ENCODE measurements at places on chromosomes 4 and X.

DNA sequence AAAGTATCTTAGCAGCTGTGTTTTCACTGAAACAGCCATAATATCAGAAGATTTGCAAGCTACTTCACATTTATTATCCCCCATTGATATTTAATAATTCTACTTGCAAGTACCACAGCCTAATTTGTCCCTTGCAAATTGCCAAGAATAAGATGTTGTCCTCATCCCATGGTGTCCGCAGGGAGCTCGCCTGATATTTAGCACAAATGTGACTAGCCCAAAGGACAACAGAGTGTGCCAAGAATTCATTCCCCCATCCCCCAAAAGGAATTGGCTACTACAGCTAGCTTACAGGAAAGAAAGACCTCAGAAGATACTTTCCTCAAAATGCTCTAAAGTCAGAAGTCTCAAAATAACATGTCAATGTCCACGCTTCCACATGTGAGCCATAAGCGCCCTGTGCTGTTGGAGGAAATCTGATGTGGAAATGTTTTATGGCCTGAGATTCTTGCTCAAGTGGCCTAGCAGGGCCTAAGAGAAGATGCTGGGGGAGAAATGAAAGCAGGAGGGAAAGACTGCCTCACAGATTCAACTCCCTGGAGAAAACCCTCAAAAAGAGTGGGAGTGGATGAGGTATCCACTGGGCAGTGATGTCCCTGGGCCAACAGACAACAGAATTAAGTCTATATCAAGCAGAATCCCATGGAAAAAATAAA is 111.4 kb downstream of the SH3KBP1 start:
- DNase-seq = no peak

- no peak for DNase-seq
These were observed 45.4 kb downstream of the MAMLD1 start for GRCh38 chrX:150408561-150408960.

DNA sequence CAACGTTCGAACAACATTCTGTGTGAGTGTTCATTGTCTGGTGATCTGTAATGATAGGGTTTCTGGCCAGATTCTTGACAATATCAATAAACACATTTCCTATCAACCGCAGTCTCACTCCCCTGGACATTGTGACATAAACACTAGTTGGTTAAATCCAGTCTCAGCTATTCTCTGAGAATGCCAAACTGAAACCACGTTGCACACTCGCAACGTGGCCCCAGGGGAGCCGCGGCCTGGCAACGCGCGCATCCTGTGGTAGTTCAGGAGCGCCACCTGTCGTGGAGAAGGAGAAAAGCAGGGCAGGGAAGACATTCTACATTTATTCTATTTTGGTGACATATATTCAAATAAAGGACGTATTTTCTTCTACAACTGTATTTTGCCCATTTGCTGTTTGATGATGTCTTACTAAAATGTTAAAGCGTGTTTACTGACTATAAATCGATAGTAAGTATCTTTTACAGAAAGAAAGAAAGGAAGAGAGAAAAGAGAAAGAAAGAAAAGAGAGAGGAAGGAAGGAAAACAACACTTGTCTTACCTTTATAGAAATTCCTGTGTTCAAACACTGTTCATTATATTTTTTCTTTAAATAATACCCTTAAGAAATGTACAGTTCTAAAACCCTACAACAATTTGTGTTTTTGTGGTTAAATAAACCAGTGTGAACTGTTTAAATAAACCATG is 738.3 kb upstream of the FRG1 start:
- no peak for DNase-seq

- DNase-seq = no peak
These were observed 11.0 kb upstream of the FGF5 start for GRCh38 chr4:80255329-80256095.

GRCh38 chrX:115324194-115324593 is 34.7 kb downstream of the LUZP4 start:
- DNase-seq = no peak

GRCh38 chrX:122622795-122623194 is 561.3 kb upstream of the GRIA3 start:
- no peak for DNase-seq

GRCh38 chrX:31555506-31555905 is 483.7 kb upstream of the FTHL17 start:
- DNase-seq = no peak

DNA sequence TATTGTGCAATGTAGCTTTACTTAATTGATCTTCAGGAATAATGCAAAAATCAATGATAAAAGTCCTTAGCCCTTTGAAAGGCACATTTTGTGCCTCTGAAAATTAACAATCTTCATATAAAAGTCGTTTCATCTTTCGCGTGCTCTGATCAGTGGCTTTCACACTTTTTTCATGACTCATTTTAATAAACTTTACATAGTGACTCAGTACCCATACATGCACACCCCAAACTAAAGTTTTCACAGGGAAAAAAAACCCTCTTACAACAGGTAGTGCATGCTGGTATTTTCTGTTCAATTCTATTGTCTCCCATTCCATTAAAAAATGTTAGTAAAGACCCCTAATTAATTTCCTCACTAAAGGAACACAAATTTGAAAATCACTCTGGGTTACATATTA is 21.5 kb downstream of the RWDD4 start:
- no peak for DNase-seq

- no peak for DNase-seq
These were observed 188.9 kb downstream of the COL25A1 start for GRCh38 chr4:109113521-109113920.

- no peak for DNase-seq
These were observed 304.9 kb upstream of the RPS6KA3 start for GRCh38 chrX:20571611-20572010.

- DNase-seq = no peak
These were observed 98.2 kb upstream of the PRKX start for GRCh38 chrX:3811331-3812311.

- no peak for DNase-seq
These were observed 214.0 kb downstream of the HS6ST2 start for GRCh38 chrX:132744470-132744869.

Data from iPS DF 6.9 (cell line).